Head of caudate nucleus (tissue), 42 donors: ENCODE measurements at places on chromosomes 2 and 18.

DNA sequence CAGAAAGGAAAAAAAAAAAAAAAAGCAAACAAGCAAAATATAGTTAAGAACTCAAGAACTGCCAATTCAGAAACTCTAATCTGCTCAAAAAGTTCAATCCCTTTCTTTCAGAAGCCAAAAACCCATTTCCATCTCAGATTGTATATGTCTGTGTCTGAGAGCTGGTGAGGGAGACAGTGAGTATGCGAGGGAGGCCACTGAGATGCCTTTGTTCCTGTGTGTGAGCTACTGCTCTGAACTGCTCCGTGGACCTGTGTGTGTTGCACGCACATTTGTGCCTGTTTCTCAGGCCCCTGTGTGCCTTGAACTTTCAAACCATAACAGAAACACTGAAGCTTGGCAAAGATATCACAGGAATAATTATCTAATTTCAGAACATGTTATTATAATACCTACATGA is 2.5 kb upstream of the PKDCC start:
- DNase-seq, result no peak

GRCh38 chr18:68024716-68025115 is 508.2 kb upstream of the DSEL start:
- no peak for DNase-seq

DNA sequence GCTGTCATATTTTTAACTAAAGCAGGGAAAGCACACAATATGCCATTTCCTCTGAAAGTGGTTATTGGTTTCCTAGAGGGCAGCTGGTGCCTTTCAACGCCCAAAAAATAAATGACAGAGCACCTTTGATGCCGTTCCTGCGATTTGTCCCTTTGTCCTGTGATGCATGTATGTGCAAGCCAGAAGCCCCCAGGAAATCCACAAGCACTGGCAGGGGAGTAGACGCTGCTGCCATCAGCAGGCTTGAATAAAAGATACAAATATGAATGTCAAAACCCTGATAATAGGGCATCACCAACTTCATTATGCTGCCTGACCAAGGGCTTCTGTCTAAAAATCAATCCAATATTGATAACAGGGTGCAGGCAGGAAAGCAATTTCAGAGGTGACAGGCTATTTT is 246.1 kb downstream of the FBXO15 start:
- DNase-seq, result no peak

GRCh38 chr2:47838686-47839085 is 55.7 kb downstream of the MSH6 start:
- no peak for DNase-seq

DNA sequence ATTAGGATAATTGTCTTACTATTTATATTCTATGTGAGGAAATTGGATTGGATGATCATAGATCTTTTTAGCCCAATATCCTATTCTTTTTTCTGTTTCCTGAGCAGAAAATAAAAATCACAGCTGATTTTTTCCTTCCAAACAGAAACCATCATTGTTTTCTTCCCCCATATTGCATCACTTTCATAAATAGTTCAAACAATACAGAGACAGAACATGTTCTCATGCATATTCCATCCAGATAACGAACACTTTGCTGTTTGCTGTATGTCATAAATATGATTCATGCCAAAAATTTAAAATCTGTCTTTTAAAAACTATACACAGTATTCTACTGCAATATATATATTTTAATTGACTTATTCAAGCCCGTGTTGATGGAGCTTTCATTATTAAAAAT is 22.0 kb upstream of the RALBP1 start:
- DNase-seq, result no peak

- DNase-seq, result no peak
Measured at GRCh38 chr18:39346916-39347315, 1781.3 kb upstream of the CELF4 start.

DNA sequence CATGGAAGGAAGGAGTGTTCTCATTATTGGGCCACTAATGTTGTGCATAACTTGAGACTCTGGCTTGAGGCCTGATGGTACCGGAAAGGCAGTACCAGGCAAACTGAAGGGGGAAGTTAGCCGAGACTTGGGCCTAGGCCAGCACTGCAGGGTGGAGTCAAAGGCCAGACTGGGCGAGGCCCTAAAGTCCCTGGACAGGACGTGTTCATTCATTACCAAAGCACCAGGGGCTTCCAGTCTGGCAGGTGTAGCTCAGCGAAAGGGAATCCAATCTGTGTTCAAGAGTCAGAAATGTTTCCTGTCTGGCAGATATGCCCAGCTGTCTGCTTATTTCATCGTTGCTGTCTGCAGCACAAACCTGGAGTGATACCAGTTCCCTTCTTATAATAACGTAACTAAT is 4.7 kb upstream of the ITSN2 start:
- DNase-seq, result peak; percentile 33

DNA sequence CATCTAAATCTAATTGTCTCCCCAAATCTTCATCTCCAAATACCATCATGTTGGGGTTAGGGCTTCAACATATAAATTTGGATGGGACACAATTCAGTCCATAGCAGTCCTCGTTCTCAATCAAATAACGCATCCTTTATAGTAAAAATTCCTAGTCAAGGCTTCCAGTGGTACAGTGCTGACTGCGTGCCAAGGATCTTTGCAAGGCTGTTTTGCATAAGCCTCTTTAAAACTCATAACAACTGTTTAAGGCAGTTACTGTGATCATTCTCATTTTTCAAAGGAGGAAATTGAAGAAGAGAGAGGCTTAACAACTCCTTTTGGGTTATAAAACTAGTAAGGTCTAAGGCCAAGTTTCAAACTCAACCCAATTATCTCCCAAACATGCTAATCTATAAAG is 666.9 kb downstream of the NYAP2 start:
- DNase-seq, result no peak

- DNase-seq, result no peak
Measured at GRCh38 chr2:235910067-235910466, 258.1 kb downstream of the GBX2 start.

- DNase-seq, result no peak
Measured at GRCh38 chr2:226665306-226665831, 134.3 kb downstream of the IRS1 start.

DNA sequence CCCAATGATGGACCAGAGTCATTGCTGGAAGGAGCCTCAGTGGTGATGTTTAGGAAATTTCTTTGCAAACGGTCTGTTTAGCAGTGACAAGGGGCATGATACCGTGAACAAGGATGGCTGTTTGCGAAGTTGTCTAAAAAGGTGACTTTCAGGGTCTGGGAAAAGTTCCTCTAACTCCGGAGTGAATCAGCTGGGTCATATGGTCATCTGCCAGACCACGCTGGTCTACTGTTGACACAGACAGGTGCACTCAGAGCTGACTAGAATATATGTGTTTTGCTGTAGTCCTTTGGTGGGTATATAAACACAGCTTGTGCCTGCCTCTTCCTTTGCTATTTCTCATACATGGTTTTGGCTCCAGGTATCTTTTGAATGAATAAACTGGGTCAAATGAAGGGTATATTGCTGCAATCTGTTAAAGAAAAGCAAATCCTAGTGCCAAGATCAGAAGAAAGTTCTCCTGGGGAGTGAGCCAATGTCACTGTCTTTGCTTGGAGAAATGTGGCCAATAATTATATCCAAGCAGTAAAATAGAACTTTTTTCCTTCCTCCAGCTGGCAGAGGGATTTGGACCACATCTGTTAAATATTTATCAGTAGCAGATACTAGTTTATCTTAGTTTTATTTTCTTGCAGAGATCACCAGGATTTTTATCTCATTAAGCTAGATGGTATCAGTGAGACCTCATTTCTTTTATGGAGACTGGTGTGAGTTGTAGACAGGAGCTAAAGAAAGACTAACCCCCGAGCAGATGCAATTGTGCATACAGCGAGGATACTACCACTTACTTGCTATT is 286.0 kb downstream of the TRIB2 start:
- no peak for DNase-seq

GRCh38 chr2:129062146-129062912 is 743.7 kb upstream of the HS6ST1 start:
- no peak for DNase-seq

DNA sequence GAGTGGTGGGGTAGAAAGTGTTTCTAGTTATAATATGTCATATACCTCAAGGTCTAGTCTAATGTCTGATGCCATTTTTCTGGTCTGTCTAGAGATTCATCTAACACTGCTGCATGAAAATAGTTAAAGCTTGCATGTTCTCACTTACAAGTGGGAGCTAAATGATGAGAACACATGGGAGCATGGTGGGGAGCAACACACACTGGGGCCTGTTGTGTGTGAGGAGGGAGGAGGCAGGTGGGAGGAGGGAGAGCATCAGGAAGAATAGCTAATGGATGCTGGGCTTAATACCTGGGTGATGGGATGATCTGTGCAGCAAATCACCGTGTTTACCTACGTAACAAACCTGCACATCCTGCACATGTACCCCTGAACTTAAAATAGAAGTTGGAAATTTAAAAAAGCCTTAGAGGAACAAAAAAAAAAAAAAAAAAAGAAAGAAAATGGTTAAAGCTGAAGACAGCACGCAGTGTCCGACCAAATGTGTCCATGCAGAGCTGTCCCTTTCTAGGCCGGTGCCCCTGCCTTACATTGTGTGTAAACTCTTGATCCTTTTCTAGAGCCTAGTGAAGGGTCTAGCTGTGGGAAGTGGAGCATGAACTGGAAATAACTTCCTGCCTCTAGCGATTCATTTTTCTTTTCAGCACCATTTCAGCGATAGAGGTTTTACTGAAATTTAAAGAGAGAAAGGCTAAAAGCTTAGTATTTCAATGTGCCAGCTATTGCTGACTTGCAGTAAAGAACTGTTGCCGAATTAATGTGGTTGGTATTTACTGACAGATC is 94.0 kb downstream of the FMNL2 start:
- no peak for DNase-seq

GRCh38 chr2:218028562-218029348 is 26.0 kb upstream of the TNS1 start:
- no peak for DNase-seq

DNA sequence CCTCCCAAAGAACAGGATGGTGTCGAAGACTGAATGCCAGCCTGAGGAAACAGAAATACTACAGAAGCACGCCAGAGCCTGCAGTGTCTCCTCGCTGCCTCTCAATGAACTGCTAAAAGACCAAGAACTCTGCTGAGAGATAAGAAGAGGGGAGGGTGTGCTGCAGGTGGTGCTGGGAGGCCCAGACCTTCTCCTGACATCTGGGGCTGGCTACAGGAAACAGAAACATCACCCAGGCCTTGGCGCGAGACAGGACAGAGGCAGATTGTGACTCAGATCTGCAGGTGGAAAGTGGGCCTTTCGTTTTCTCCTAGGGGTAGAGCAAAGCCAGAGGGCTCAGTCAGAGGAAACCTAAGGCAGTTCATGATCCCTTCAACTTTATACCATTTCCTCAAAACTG is 250.3 kb upstream of the TCF4 start:
- DNase-seq, result no peak

DNA sequence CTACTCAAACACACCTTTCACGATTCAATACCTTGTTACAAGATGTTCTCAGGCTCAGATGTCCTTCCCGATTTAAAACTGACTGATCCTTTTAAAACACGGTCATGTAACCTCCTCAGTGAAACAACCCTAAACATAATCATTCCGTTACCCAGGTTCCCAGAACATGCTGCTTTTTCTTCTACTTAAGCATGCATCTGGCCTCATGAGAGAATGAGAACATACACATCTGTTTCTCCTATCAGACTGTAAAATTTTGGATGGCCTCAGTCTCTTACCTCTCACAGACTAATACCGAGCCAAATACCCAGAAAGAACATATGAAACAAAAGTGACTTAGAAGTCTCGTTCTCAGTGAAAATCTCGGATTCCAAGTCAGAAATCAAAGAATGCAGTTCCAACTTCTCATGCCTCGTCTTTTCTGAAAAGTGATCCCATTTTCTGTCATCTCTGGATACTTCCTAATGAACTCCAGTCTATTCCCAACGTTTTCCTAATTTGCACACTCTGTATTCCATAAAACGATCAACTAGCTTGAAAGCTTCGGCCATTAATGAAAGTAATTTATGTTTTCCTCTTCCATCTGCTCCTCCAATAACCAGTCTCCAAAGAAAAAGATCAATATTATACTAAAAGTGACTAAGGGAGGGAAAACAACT is 919 bp downstream of the SF3B1 start:
- DNase-seq, result no peak

GRCh38 chr2:36271266-36271665 is 84.3 kb upstream of the CRIM1 start:
- DNase-seq, result no peak

DNA sequence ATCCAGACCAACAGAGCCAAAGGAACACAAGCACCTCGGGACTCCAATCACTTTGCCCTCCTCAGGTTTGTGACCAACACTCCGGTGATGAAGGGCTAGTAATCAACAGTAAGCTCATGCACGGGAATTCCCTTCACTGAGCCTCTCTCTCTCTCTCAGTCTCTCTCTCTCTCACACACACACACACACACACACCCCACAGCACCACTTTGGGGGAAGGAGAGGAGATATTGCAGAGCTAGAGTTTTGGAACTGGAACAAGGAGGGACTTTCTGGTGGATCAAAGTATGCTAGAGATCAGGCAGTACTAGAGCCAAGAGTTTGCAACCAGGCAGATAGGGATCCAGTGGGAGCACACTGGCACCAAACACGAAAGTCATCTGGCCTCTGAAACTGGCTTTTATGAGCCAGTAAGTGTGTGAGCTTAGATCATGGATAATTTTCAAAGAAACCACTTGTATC is 98.7 kb downstream of the ANKRD44 start:
- peak; percentile 42 for DNase-seq
